Activated CD4-positive, alpha-beta T cell treated with anti-CD3 and anti-CD28 coated beads, Interleukin-10, Interleukin-2, amounts not matched to agents 100 ng/mL and 50 ng/mL, durations not matched to agents 16 hours and 8 hours (primary cell): ENCODE measurements at places on chromosomes 3 and 15.

DNA sequence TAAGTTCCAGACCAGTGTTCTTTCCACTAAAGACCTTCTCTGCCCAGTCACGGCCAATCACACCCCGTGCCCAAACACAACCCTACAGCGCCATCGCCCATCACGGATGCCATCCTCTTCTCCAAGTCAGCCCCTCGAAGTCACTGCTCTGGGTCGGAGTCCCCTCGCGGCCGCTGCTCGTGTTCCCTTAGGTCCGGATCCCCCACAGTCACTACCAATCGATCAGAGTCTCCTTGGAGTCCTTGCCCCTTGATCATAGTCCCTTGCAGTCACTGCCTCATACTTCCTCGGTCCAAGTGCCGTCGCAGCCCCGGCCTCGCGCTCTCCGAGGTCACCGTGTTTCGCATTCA lies 461 bp downstream of the PCYT1A start:
- peak; percentile 56 for DNase-seq

- DNase-seq, result no peak
Observed at GRCh38 chr15:70243686-70244540, 146.2 kb upstream of the TLE3 start.

DNA sequence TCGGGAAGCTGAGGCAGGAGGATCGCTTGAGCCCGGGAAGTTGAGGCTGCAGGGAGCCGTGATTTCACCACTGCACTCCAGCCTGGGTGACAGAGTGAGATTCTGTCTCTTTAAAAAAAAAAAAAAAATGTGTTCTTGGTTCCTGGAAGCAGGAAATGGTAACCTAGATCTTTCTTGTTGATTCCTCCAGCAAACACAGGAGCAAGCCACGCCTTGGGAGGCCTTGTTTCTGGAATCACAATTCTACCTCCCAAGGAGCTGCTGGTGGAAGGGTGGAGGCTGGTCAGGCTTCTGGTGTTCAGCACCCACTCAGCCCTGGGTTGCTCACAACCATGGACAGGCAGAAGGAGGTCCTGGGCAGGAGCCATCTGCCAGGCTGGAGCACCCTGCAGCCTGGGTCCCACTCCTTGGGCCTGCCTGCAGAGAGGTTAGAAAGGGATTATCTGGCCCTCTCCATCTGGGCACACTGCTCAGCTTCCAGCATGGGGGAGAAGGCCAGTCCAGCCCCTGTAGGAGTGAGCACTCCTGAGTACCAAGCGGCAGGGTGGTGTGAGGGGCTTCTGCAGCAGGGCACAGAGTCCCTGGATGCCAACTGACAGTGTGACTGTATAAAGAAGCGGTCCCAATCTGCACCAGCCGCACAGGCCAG lies 65.6 kb downstream of the ABTB1 start:
- DNase-seq, result no peak

DNA sequence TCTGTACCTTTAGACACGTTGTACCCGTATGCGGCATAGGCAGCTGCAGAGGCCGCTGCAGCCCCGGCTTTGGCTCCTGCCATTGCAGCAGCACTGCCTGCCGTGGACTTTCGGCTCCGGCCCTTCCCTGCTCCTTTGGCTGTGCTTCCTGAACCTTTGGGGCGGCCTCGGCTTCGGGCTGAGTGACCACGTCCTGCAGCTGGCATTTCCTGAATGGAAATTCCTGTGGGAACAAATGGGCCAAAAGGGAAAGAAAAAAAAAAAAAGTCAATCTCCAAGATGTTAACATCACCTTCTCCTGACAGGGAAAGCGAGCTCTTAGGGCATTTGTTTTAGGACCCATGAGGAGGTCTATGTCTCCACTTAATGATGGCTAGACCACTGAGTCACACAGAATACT lies 29.6 kb downstream of the CHAC1 start:
- DNase-seq, result no peak

DNA sequence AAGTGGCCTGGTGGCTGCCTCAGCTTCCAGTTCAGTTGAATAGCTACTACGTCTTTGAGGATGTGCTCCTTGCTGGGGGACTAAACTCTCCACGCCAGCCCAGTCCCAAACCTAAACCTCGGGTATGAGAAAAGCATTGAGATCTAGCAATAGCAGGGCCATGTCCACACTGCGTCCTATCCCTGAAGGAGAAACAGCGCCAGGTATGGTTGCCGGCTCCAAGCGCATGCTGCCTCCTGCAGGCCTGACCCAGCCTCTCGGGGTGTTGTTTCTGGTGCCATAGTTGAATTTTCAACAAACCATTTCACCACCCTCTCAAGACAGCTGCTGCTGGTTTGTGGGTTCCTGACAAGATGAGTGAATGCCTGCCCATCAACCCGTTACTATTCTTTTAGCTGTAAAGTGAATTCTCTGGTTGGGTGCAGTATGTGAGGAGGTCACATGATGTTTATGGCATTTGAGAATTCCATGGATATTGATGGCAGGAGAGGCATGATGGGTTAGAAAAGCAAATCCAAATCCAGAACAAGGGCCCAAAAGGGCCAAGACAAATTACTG lies 13.0 kb upstream of the SLC28A1 start:
- DNase-seq, result no peak
